ENCODE measurements at places on chromosomes 11 and 22.
A peak's percentile ranks its signal among the peaks of the same experiment; 100 is the strongest.

- DNase-seq = peak; percentile 84
Measured at GRCh38 chr11:35954205-35954604, 10.3 kb downstream of the LDLRAD3 start.

DNA sequence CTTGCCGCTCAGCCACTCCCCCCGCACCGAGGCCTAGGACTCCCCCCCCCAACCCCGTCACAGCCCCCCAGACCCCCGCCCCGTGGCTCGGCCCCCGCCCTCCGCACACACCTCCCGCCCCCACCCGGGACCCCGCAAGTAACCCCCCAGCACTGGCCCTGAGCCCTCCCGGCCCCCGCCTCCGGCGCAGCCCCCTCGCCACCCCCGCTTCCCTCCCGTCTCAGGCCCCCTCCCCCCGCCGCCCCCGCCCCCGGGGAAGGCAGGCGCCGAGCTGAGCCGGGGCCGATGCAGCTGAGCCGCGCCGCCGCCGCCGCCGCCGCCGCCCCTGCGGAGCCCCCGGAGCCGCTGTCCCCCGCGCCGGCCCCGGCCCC, 1.5 kb downstream of the SHANK3 start:
- DNase-seq = no peak

- no peak for DNase-seq
Measured at GRCh38 chr11:26324270-26324669, 7.7 kb upstream of the ANO3 start.

- no peak for DNase-seq
Measured at GRCh38 chr11:39741066-39741465, 1718.4 kb downstream of the LRRC4C start.

DNA sequence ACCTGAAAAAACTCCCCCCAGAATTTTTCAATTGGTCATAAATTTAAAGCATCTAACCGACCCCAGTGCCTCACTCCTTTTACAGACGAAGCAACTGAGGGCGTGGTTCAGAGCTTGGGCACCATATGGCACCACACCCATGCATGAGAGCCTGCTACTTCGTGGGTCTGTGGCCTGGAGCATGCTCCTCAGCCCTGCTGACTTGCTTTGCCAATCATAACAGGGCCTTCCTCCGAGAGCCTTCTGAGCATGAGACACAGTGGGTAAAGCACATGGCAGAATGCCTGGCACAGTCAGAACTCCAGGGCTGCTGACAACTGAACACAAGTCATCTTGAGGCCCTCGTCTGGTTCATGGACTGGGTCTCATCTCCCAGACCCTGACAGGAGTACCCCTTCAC, 33.3 kb downstream of the HIRA start:
- no peak for DNase-seq

DNA sequence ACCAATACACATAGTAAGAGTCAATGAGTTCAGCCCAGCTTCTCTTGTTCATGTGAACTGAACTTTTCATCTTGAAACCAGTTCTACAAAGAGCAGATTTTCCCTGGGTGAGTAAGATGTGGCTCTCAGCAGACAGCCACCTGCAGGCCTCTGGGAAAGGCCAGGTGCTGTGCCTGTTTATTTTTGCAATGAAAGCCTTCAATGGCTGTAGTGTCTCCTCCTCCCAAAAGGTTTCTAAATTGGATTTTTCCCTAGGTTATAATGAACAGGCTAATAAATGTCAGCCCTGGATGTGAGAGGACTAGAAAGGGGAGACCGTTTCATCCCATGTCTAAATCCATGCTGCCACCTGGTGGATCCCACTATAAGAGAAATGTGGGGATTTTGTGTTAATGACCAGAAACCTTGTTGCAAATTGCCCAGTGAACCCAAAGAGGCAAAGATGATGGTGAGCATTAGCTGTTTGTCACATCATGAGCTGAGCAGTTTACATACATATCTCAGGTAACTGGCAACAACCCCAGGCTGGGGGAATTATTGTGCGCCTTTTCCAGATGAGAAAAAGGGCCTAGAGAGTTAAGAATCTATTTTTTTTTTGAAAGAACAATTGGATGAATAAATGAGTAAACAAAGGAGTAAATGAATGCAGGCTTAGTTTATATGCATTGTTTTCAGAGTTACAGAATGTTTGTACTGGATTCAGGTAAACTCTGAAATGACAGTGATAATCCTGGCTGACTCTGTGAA, 12.7 kb downstream of the C11orf91 start:
- peak; percentile 75 for DNase-seq

DNA sequence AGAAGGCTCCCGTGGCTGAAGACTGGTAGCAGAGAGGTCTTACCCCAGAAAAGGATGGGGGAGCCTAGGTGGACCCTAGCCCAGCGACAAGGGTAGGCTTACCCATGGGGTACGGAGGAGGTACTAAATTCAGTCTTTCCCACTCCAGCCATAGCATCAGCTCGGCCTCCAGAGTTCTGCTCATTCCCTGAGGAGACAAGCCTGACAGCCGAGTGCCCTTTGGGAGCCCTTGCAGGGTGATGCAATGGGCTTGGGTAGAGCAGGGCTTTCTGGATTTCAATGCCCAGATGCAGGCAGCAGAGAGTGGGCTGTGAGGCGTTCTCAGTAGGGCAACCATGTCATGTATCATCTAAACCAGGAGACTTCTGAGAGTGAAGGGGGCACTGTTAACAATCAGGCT, 124.7 kb downstream of the MICAL2 start:
- DNase-seq = no peak

DNA sequence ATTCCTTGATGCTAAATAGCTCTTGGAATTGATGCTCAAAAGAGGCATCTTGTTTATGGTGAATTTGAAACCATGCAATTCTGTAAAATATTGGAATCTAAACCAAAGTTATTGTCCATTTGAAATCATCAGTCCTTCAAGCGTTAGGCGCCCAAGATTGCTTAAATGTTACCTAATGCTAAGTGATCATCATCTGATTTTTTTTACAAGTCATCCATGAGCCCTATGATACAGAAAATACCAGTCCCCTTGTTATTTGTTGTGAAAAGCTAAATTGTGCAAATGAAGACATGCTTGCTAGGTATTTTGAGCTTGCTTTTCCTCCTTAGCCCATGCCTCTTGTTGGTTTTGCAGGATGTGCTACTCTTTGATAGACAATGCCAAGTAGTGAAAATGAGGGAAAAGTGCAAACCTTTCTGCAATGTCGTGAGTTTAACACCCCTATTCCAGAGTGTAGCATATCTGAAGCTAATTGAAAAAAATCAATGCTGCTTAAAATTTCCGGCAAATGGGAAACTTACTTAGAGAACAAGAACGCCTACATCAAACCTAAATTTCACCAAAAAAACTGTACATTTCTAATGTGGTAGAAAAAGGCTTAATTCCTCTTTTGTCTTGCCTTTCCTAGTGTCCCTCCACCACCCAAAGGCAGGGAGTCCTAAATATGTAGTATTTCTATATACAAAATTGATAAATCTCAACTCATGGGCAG, 1.9 kb downstream of the GRK3 start:
- no peak for DNase-seq

GRCh38 chr11:12914400-12914912, 94.7 kb upstream of the RASSF10 start:
- DNase-seq = no peak

GRCh38 chr22:36520423-36520822, 8.5 kb downstream of the EIF3D start:
- no peak for DNase-seq

DNA sequence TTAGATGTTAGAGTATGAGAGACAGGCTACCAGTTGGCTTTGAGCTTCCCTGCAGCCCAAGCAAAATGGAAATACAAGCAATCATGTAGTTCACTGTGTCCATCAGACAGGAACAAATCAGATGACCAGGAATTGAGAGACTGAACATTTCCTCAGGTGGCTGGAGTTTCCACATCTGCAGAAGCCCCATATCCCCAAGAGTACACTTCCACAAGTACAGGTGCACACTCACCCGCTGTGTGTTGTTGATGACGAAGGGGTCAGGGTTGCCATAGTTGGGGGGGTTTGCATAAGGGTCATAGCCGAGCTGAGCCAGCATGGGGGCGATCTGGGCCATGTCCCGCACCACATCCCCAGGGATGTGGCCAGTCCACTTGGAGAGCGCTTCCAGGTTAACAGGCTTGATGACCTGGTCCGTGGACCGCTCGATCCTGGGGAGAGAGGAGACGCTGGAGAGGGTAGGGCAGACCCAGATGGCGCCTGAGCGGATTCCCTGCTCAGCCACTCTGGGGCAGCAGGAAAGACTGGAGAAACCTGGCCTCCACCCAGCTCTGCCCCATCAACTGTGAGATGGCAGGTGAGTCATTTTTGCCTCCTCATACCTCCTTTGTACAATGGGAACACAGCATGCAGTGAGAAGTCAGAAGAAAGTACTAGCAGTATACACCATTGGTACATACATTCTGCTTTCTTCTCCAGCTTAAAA, 23.9 kb upstream of the TFIP11 start:
- DNase-seq = no peak

DNA sequence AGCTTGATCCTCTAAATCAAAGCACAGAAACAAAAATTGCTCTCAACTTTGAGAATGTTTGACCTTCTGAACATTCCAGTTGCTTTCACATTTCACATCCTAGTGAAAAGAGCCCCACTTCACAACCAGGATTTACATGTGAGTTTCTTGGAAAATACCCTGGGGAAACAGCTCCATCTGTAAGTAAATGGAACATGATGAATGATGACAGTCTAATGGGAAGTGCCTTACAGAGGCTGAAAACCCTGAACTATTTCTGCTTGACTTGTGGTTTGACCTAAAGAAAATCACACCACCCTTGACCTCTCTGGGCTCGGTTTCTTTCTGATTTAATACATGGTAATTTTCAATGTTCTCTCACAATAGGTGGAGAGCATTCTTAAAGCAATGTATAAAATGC, 499.4 kb upstream of the API5 start:
- no peak for DNase-seq

GRCh38 chr11:2099516-2100349, 39.5 kb downstream of the IGF2 start:
- peak; percentile 36 for DNase-seq

DNA sequence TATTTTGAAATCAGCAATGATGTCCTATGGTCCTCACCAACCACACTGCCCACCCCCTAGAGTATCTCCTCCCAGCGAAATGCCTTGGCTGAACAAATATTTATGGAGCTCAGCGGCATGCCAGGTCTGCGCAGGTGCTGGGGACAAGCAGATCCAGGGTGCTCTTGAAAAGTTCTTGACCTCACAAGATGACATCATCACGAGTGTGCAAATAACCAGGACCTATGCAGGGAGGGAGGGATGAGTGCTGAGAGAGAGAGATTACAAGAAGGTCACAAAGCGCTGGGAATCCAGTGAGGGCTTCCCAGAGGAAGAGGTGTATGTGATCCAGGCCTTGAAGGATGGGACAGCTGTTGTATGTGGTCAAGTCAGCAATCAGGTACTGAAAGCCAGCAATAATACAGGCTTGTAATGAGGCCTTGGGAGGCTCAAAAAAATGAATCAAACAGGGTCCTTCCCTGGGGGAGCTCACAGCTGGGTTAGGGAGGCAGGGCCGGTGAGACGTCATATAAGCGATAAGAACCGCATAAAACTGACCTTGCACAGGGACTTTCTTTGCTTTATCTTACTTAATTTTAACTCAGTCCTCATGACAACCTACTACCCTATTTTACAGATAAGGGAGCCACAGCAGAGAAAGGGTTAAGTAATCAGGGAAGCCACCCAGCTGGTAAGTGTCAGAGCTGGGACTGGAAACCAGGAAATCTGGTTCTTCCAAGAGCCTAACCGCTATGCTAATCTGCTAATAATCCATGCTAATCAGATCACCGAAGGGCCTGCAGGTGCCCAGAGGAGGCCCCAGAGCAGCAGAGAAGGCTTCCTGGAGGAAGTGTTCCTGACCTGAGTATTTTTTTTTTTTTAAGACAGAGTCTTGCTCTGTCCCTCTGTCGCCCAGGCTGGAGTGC, 8.2 kb downstream of the ARRB1 start:
- peak; percentile 30 for DNase-seq

GRCh38 chr22:24761888-24762675, 12.4 kb downstream of the PIWIL3 start:
- DNase-seq = peak; percentile 68

- DNase-seq = no peak
Measured at GRCh38 chr22:36201630-36202319, at the start of gene APOL4. TSS of gene APOL4 (minus strand) at chr22:36201809. CDS start at chr22:36201734, 75 bp downstream.

DNA sequence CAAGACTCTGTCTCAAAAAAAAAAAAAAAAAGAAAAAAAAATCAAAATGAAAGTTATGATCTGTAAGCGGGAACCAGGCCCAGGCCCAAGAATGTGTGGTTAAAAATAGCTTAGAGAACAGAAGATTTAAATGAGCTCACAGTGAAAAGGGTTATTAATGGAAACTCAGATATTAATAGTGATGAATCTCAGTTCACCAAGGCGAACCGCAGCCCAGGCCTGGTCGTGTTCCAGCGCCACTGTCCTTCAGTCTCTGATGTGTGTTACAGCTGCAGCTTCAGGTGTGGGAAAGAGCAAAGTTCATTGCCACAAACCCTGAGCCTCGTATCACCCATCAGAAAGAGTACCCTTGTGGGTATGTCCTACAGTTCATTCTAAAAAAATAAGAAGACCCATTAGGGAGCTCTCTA, 107.1 kb downstream of the GAB2 start:
- no peak for DNase-seq

DNA sequence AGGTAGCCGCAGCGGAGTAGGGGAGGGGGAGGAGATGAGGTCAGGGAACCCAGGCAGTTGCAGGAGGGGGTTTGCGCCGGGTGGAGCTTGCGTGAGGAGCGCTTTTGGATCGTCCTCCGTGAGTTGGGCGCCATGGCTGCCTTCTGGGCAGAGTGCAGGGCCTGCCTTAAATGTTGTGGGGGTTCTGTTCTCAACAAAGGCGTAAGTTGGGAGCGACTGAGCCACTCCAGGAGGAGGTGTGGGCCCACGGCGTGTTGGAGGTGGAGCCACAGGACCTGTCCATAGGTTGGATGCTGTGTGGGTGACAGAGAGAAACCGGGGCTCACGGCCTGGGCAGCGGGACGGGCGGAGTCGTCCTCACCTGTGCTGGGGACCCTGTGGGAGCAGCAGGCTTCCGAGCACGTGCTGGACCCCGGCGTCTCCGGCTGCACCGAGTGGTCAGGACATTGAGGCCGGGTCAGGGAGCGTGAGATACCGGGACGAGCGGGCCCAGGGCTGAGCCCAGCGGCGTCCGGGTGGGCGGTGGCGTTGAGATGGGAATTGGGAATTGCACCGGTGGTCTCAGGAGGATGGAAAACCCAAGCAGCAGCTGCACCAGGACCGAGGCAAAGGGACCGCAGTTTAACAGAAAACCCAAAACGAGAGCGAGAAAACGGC, 977 bp upstream of the PGGHG start:
- DNase-seq = no peak

DNA sequence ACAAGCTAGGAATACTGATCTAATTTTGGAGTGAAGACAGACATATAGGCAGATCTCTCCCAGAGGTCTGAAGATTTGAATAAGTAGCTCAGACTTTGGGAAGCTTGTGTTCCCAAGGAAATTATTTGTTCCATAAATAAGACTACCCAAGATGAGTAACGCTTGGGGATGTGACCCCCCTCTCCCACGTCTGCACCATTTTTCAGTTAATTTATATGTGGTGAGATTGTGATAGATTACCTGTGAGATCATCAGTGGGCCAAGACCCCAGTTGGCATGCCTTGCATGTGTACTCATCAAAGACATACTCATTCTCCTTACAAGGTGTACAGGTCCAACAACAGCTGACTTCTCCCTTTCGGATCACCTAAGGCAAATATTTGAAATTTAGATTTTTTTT, 252.8 kb upstream of the CTSC start:
- DNase-seq = no peak

DNA sequence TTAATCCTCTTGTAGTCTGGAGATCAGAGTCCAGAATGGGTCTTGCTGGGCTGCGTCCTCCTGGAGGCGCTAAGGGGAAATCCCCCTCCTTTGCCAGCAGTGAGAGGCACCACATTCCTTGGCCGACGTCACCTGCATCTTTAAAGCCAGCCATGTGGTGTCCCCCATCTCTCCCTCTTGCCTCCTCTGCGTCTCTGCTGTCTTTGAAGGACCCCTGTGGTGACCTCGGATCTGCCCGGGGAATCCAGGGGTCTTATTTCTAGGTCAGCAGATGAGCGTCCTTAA, 27.2 kb upstream of the PARVB start:
- DNase-seq = no peak

Data from endothelial cell of umbilical vein (primary cell).